ENCODE measurements at places on chromosomes 6 and 20. TPM values are rescaled to one million over a fixed set of nuclear protein-coding genes. Genes with fewer than 3 reads are reported as not detected.

Gene RGL2
- total RNA-seq, result 47.0 TPM

Gene RIPPLY2
- total RNA-seq, result not detected

Gene GMEB2
- 9.3 TPM for total RNA-seq

Gene RIMS1
- 1.0 TPM for total RNA-seq

Gene MUC22
- not detected for total RNA-seq

Gene AIF1
- total RNA-seq, result not detected

Gene SLC35F1
- not detected for total RNA-seq

Gene OSER1
- total RNA-seq, result 37.8 TPM

Gene MAN1A1
- 1.7 TPM for total RNA-seq

Gene DCDC2
- total RNA-seq, result 0.17 TPM

Gene NKAIN2
- 0.17 TPM for total RNA-seq

Gene TGM2
- total RNA-seq, result 53.4 TPM

Gene ADTRP
- total RNA-seq, result 46.6 TPM

Gene KLHDC3
- total RNA-seq, result 56.2 TPM

Gene CYP39A1
- 1.8 TPM for total RNA-seq

Gene PHACTR1
- total RNA-seq, result not detected

Gene CLPSL2
- total RNA-seq, result not detected

Gene BTNL2
- total RNA-seq, result not detected

Gene COL21A1
- not detected for total RNA-seq

Gene GSTA2
- total RNA-seq, result not detected

Gene BMP5
- not detected for total RNA-seq

Gene PRKN
- 1.3 TPM for total RNA-seq

Gene IMPG1
- total RNA-seq, result not detected

Gene BACH2
- total RNA-seq, result 3.6 TPM

Gene ID4
- total RNA-seq, result 32.5 TPM

Gene COX4I2
- total RNA-seq, result not detected

Gene LY6G6F
- not detected for total RNA-seq

Gene GPX5
- total RNA-seq, result not detected

Gene UCKL1
- total RNA-seq, result 28.5 TPM

Gene FHL5
- not detected for total RNA-seq

Gene LHFPL5
- not detected for total RNA-seq

Gene C6orf132
- total RNA-seq, result 37.0 TPM

Gene SNPH
- total RNA-seq, result 7.6 TPM

Gene ZSCAN16
- total RNA-seq, result 1.7 TPM

Gene BPI
- not detected for total RNA-seq

Gene IL17A
- total RNA-seq, result not detected

Gene TNF
- 0.59 TPM for total RNA-seq

Gene CGAS
- total RNA-seq, result 3.0 TPM

Gene MAFB
- 0.47 TPM for total RNA-seq

Gene TMEM170B
- 0.83 TPM for total RNA-seq

Gene FOXC1
- total RNA-seq, result 15.8 TPM

Gene VSTM2L
- 3.0 TPM for total RNA-seq

Gene SLC29A1
- total RNA-seq, result 45.7 TPM

Gene ZGPAT
- total RNA-seq, result 11.8 TPM

Gene TRAM2
- total RNA-seq, result 9.8 TPM

Gene DNMT3B
- 2.0 TPM for total RNA-seq
